Activated B cell treated with CpG ODN at 0.5 μM for 24 hours (primary cell): ENCODE measurements at places on chromosomes 5 and 9.

GRCh38 chr9:16633794-16634193 lies 236.7 kb downstream of the BNC2 start:
- DNase-seq: no peak

DNA sequence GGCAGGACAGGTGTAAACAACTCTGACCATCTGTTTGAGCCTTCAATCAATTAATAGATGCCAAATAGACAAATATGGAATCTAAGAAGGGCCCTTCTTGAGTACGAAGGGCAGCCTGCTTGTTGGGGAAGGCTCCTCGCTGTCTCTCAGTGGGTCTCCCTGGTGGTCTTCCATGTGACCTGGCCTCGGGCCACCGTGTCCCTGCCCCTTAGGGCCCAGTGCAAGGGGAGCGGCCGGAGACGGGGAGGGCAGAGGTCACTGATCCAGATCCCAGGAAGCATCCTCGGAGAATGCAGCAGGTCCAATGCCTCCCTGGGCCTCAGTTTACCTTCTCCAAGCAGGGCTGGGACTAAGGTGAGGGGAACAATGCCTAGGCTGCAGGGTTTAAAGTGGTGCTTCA lies 2.5 kb downstream of the DBH start:
- DNase-seq: no peak

GRCh38 chr9:133135146-133135745 lies 14.2 kb upstream of the RALGDS start:
- no peak for DNase-seq

DNA sequence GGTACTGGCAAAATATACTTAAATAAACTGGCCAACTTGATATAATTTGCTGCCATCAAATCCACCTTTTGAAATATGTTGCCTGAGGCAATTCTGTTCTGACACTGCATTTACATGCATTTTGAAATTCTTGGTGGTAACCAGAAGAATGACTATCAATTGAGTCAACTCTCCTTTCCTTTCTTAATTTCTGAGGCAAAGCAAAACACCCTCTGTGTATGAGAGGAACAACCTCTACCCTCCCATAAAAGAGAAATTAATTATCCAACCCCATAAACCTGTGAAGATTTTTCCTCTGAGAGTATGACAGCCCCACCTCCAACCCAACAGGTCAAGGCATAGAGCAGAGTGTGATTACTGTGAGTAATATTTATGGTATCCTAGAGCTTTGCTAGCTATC lies 286.8 kb downstream of the NR2F1-AS1 start:
- DNase-seq: no peak

DNA sequence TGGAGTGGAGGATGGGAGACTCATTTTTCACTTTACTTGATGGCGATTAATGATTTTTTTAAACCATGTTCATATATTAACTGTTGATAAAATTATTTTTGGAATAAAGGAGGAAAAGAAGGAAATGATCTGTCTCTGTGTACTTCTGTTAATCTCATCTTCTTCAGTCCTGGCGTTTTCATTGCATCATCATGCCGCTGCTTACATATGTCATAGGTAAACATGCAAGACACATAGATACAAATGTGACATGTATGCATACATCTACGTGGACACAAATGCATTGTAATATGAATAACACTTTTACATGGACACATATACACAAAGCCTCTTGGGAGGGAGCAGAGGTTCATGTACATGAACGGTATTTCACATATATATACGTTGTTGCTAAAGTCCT lies 10.0 kb downstream of the TMEM174 start:
- no peak for DNase-seq

- peak; percentile 16 for DNase-seq
Observed at GRCh38 chr5:42756606-42757601, at the start of gene CCDC152. Gene CCDC152 (plus strand): TSS chr5:42756818. CDS start chr5:42759122, 2,304 bp downstream.

DNA sequence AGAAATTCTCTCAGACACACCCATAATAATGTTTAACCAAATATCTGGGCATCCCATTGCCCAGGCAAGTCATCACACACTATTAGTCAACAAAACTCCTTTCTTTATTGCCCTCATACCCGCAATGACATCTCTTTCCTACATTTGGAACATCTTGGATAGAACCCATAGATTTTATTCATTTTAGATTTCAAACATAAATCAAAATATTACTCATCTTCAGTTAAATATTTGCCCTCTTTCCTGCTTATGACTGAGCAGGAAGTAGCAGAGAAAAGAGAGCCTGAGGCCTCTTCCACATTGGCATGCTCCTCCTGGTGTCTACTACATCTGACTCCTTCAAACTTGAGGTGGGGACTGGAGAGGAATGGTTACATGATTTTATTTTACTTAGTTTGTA lies 592.0 kb downstream of the CHSY3 start:
- no peak for DNase-seq

GRCh38 chr9:124621371-124622328 lies 114.5 kb upstream of the NR5A1 start:
- no peak for DNase-seq

- peak; percentile 27 for DNase-seq
Observed at GRCh38 chr5:180126716-180127681, 55.4 kb upstream of the RNF130 start.

DNA sequence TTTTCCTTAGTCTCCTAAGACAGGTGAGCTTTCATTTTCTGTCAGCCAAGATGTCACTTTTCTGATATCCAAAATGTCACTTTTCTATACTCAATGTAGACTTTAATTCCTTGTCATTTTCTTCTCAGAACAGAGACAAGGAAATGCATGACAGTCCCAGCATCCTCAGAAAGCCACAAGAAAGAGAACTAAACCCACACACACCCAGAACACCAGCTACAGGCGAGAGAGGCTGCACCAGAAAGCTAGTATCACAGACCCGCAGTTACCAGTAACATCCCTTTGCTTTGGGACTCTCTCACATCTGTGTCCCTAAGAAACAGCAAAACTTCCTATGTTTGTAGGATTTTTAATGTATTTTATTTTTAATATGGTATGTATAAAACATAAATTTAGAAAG lies 17.1 kb downstream of the TRMO start:
- no peak for DNase-seq

DNA sequence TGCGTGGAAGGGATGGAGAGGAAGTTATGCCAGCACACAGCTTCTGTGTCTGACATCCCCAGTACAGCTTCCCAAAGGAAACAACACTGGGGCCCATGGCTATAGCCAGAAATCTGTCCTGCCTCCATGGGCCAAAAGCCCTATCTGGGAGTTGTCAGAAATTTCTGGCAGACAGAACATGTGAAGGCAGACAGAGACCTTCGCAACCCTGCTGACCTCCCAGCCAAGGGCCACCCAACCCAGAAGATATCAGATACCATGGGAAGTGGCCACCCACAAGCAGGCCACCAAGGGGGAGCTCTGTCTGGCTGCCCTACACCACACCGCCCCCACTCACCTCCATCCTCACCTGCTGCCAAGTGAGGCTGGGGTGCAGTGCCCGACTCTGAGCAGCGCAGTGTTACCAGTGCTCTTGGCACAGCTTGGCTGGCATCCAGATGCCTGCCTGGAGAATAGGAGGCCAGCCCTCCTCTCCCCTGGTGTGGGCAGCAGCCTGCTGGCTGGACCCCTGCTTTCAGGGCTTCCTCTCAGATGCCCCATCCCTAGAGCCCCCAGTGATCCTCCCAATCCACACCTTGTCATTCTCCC lies 61.6 kb upstream of the NEURL1B start:
- DNase-seq: no peak

DNA sequence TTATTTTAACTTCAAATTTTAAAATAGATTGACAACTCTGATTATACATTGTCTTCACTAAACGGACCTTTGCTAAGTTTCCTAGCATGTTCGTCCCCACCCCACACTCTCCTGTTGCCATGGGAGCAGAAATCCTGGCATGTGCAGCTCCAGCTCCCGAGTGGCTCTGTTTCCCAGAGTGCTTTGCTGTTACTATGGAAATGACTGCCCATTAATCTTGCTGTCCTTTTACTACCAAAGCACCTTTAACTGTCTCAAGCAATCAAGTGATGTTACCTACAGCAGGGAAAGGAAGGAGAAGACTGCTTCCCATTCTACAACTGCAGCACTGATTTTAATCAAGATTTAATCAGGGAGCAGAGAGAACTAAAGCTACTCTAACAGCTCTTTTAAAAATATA lies 212.0 kb upstream of the KIF2A start:
- DNase-seq: no peak

DNA sequence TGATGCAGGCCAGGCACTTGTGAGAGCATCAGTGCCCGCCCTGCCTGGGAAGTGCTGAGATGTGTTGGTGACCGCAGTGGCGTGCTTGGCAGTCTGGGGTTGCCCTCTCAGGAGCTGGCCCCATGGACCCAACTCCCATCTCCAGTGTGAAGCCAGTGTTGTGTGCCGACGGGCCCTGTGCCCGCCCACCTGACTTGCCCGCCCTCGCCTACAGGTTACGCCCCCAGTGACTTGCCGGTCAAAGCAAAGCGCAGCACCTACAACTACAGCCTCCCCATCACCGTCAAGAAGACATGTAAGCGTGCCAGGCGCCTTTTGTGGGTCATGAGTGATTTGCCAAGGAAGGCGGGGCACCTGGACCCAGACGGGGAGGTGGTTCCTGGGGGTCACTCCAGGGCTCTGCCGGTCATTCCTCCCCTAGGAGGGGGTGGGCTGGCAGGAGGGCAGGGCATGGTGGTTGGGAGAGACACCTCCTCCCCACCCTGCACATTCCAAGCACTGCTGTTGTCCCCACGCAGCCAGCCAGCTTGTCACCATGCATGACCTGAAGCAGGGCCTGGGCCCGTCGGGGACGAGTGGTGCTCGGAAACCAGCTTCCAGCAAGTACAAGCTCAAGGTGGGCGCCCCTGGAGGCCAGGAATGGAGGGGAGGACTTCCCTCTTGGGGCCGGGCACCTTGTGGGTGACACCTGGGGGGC lies 7.4 kb upstream of the CEL start:
- DNase-seq: no peak

- no peak for DNase-seq
Observed at GRCh38 chr5:73709536-73710129, 83.6 kb downstream of the ARHGEF28 start.
